ENCODE measurements at places on chromosomes 1 and 21.

DNA sequence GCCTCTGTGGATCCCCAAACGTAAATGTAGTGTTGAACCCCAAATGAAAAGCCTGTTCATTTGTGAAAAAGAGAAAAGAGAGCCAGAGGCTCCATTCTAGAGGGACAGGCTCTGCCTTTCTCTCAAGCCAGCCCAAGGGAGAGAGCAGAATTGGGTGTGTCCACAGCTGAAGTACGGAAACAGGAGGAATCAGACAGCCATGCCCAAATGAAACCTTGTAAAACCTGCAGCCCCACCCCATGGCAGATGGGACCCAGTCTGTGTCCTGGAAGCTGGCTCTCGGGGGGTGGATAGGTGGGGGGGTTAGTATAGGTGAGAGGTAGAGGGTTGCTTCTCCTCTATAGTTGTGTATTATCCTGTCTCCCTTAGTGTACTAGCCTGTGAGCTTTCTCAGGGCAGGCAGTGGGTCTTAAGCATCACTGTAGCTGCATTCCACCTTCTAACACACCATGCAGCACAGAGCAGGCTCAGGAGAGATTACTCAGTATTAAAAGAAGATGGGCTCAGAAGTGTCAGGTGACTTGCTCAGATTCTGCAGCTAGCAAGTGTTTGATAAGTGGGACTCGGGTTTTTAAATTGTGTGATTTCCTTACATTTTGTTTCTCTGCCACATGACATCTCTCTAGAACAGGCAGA is 67.4 kb upstream of the SIPA1L2 start:
- no peak for DNase-seq

GRCh38 chr1:78291418-78291817 is 199.4 kb upstream of the PTGFR start:
- DNase-seq = peak; percentile 71

- no peak for DNase-seq
Measured at GRCh38 chr1:201828217-201828819, 639 bp upstream of the IPO9 start.

- DNase-seq = no peak
Measured at GRCh38 chr1:53276153-53276901, 38.0 kb upstream of the MAGOH start.

DNA sequence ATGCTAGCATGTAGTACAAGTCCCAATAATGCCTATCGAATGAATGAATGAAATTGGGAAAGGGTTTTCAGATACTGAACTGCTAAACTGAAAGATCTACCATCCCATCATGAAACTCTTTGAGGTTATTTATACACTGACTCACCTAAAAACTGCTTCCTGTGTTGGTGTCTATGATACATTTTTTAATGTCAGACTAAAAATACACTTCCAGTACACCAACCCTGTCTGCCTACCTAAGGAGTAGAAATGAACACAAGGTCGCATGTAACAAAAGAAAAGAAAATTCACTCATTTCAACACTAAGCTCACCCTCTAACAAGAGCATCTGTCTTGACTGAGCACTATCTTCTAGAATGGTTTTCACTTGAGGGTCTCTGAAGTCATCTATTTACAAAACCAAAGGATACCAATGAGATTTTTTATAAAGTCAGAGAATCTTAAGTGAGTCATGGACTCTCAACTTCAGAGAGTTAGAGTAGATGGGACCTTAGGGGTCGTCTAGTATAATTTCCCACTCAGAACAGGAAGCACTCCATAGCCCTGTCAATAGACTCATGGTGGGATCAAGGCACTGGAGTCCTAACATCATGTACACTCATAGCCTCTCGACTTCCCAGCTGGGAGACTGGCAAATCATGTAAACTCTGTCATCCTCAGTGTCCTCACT is 53.4 kb downstream of the WLS start:
- DNase-seq = no peak

DNA sequence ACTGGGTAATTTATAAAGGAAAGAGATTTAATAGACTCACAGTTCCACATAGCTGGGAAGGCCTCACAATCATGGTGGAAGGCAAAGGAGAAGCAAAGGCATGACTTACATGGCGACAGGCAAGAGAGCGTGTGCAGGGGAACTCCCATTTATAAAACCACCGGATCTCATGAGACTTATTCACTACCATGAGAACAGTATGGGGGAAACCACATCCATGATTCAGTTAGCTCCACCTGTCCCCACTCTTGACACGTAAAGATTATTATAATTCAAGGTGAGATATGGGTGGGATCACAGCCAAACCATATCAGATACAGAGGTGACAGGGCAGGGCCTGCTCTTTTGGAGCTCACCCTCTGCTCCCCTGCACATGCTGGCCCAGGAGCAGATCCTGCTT is 31.4 kb upstream of the TMEM61 start:
- no peak for DNase-seq

- DNase-seq = no peak
Measured at GRCh38 chr1:14739082-14739832, 140.8 kb downstream of the KAZN start.

DNA sequence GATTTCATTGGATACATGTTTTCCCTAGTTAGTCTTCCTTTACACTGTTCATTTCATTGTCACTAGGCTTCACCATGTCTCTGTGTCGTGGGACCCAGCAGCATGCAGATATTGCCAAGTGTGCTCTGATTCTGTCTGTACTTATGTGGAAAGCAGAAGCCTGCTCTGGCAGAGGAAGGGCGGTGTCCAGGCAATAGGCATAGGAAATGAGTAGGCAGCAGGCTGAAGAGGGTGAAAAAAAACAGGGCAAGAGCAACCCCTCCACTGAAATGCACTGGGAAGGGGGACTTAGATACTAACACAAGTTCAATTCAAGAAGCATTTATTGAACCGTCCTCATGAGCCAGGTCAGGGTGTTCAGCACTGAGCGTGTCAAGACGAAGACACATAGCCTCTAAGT is 85.2 kb upstream of the VAV3 start:
- DNase-seq = no peak

DNA sequence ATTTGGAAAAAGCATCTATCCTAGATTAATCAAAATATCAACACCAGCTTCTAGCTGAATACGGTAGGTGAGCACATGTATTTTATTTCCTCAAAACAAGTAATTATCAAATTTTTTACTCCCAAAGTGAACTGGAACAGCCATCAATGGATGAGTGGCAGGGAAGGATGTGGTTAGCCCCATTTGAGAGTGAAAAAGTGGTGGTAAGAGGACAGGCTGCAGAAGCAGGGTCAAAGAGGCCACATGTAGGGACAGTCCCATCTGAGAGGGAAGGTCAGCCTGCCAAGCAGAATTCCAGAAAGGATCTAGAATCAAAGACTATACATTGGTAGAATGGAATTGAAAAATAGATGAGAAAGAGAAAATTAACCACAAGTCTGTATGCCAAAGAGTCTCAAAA is 163.8 kb downstream of the SMYD3 start:
- no peak for DNase-seq

GRCh38 chr21:38908537-38908936 is 102.8 kb downstream of the ETS2 start:
- no peak for DNase-seq

GRCh38 chr21:37532868-37533780 is 166.6 kb downstream of the DYRK1A start:
- DNase-seq = no peak

DNA sequence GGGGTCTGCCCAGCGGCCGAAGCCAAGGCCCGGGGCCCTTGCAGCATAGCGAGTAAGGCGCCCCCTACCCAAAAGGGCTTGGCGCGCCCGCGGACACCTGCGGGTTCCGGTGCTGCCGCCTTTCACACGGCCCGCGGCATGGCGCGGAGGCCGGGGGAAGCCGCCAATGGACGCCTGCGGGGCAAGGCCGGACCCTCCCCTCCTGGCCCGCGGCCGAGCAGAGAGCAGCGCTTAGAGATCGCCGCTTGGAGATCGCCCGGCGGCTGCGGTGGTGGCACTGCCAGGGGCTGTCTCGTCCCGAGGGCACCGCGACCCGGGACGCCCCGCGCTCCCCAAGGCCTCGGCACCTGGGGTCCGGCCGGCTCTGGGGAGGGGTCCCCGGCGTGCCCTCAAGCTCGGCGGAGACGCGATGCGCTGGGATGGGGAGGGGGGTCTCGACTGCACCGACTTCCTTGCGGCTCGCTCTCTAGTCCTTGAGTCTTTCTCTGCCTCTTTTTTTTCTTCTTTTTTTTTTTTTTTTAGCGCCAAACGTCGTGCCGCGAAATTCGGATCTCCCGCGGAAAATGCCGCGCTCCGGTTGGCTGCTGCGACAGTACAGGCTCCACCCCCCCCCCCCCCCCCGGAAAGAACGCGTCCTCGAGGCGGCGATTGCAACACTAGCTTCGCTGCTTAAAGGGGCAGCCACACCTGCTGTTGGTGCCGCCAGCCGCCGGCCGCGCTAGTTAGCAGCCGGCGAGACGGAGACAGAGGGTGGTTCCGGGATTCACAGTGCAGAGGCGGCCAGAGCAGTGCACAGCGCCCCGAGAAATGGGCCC is at the start of gene E2F2:
Gene E2F2 (minus strand): TSS at position 487 of the 815 bp plus-strand sequence. CDS start 440 bp downstream, at position 47.
- DNase-seq = peak; percentile 75

GRCh38 chr1:65478379-65479026 is 58.0 kb downstream of the LEPR start:
- peak; percentile 21 for DNase-seq

DNA sequence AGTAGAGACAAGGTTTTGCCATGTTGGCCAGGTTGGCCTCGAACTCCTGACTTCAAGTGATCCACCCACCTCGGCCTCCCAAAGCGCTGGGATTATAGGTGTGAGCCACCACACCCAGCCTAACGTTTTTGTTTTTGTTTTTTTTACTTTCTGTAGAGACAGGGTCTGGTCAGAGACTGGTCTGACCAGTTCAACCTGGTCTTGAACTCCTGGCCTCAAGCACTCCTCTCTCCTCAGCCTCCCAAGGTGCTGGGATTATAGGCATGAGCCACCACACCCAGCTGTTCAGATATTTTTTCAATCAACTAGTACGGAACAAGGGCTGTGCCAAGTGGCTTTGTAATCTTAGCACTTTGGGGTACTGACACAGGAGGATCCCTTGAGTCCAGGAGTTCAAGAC is 209.5 kb downstream of the RERE start:
- DNase-seq = no peak

DNA sequence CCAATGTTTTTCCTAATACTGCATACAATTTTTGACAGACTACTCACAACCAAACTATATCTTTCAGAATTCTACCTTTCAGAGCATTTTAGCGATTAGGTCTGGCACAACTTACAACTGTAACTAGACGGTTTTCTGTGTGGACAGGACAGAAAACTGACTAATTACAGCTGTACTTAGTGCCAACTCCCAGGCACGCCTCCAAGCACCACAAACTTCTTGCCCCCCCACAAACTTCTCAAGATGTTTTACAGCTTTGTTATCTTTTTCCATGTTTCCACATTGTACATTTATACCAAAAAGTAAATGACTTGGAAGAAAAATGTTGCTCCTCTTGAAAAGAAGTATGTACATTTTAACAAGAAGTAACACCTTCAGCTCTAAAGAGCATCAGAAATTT is 13.8 kb downstream of the LYST start:
- DNase-seq = no peak
